GM23248 (cell line): ENCODE measurements at places on chromosomes 13 and 19. TPM values are rescaled to one million over a fixed set of nuclear protein-coding genes. Genes with fewer than 3 reads are reported as not detected.
A peak's percentile ranks its signal among the peaks of the same experiment; 100 is the strongest.

CGB2 gene
- total RNA-seq, result not detected in 2 replicates

SIGLEC14 gene
- not detected in 2 replicates for total RNA-seq

NOTCH3 gene
- 66.1 and 66.9 TPM in 2 replicates for total RNA-seq

CBY2 gene
- total RNA-seq, result not detected in 2 replicates

FAM216B gene
- not detected in 2 replicates for total RNA-seq

PRR22 gene
- 0.25 TPM in 1 of 2 replicates, not detected in the other for total RNA-seq

WIZ gene
- total RNA-seq, result 18.8 and 22.0 TPM in 2 replicates

KRTDAP gene
- total RNA-seq, result not detected in 2 replicates

- H3K36me3 ChIP-seq, result no peaks in the 10 kb centered on the region
- H3K4me3 ChIP-seq, result no peak overlapping the region
- H3K4me1 ChIP-seq, result peaks cover 7% of the 10 kb centered on the region; the same call in 1 of the 2 replicates
- no peak for DNase-seq
Observed at GRCh38 chr13:60619461-60619860, 222.4 kb downstream of the TDRD3 start.

DNA sequence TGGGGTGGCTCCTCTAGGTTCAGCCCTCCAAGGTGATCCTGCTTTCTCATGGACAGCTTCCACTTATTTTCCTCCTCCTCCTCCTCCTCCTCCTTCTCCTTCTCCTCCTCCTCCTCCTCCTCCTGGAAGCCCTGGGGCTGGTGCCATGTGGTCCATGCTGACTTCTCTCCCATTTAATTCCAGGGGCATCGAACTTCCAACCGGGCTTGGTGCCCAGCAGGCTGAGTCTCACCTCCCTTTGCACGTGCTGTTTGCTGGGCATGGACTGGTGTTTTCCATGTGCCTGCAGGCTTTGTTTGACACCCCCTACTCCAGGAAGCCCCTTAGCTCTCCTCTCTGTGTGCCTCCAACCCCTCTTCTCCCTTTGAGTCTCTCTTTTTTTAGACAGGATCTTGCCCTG lies 3.7 kb downstream of the MAST3 start:
- no peak overlapping the region for H3K4me3 ChIP-seq
- H3K27me3 ChIP-seq, result no peaks in the 10 kb centered on the region; the same call in 1 of the 2 replicates
- H3K36me3 ChIP-seq, result no peaks in the 10 kb centered on the region
- peaks cover 5% of the 10 kb centered on the region for H3K4me1 ChIP-seq
- H3K27ac ChIP-seq, result no peak overlapping the region
- DNase-seq, result no peak

DNA sequence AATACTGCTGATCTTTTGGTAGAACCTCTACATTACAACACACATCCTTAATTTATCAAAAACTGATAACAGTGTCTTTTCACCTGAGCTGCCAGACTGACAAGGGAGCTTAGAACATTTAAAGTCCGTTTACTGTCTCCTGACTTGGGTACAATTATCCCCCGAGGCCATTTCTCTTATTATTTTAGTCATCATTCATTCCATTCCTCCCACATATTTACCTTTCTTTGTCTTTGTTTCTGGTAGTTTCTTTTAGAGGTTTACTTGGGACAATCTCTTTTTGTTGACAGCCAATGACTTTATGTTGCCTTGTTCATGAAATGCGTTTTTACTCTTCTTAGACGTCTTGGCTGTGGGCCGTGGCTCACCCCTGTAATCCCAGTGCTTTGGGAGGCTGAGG lies 186.9 kb downstream of the PCCA start:
- H3K4me1 ChIP-seq, result 0 out of 2 replicates have a peak, but pooled peaks cover 4% of the 10 kb centered on the region
- H3K36me3 ChIP-seq, result no peaks in the 10 kb centered on the region
- peak; percentile 10 for DNase-seq
- no peaks in the 10 kb centered on the region for H3K27me3 ChIP-seq
- no peak overlapping the region for H3K4me3 ChIP-seq
- no peak overlapping the region for H3K27ac ChIP-seq

GRCh38 chr13:98220271-98220791 lies 43.3 kb upstream of the RNF113B start:
- no peak for DNase-seq
- H3K4me1 ChIP-seq, result peaks cover 26% of the 10 kb centered on the region
- no peak overlapping the region for H3K27ac ChIP-seq
- H3K27me3 ChIP-seq, result no peaks in the 10 kb centered on the region
- 0 out of 2 replicates have a peak, but pooled peaks cover 3% of the 10 kb centered on the region for H3K36me3 ChIP-seq

DNA sequence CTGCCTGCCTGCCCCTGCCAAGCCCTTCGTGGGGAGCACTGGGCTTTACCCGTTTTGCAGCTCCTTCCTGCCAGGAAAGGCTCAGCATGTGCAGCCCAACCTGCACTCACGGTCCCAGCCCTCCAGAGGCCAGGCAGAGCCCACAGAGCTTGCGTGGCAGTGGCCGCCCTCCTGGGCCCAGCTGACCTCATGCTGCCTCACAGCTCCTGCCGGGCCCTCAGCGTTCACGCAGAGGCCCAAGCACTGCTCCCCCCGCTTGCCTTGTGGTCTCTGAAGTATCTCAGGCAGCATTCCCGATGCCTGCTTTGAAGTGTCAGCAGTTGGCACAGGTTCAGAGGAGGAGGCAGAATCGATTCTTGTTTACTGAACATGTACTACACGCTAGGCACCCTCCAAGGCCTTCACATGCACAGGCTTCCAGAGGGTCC lies 32.5 kb downstream of the CAPN12 start:
- H3K4me1 ChIP-seq, result peaks cover 7% of the 10 kb centered on the region; the same call in 1 of the 2 replicates
- DNase-seq, result peak; percentile 94
- H3K27ac ChIP-seq, result peak overlapping the region; percentile 78
- H3K36me3 ChIP-seq, result peaks cover 63% of the 10 kb centered on the region
- H3K27me3 ChIP-seq, result no peaks in the 10 kb centered on the region

DNA sequence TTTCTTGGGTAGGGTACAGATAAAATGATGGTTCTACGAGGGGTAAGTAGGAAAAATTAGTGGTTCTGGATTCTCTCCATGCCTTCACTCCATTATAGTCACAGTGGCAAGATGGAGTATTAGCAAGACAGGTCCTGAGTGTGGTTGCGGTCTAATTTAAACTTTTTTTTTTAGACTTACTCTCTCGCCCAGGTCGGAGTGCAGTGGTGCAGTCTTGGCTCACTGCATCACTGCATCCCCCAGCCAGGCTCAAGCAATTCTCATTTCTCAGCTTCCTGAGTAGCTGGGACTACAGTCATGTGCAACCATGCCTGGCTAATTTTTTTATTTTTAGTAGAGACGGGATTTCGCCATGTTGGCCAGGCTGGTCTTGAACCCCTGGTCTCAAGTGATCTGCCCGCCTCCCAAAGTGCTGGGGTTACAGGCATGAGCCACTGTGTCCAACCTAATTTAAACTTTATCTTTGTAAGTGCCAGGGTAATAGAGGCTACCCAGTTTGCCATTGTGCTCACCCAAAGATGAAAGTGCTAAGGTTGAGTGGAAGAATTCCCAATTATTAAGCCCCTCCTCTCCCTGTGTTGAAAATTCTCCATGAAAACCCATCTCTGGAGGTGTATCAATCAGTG lies 135.6 kb downstream of the TM9SF2 start:
- no peaks in the 10 kb centered on the region for H3K4me1 ChIP-seq
- no peak overlapping the region for H3K4me3 ChIP-seq
- no peaks in the 10 kb centered on the region for H3K36me3 ChIP-seq
- DNase-seq, result no peak
- no peaks in the 10 kb centered on the region; the same call in 1 of the 2 replicates for H3K27me3 ChIP-seq
- H3K27ac ChIP-seq, result no peak overlapping the region

- no peak overlapping the region for H3K4me3 ChIP-seq
- H3K27ac ChIP-seq, result no peak overlapping the region
- no peaks in the 10 kb centered on the region; the same call in 1 of the 2 replicates for H3K4me1 ChIP-seq
- no peak for DNase-seq
- no peaks in the 10 kb centered on the region for H3K27me3 ChIP-seq
- H3K36me3 ChIP-seq, result no peaks in the 10 kb centered on the region
Observed at GRCh38 chr13:105928901-105929300, 606.6 kb downstream of the EFNB2 start.

DNA sequence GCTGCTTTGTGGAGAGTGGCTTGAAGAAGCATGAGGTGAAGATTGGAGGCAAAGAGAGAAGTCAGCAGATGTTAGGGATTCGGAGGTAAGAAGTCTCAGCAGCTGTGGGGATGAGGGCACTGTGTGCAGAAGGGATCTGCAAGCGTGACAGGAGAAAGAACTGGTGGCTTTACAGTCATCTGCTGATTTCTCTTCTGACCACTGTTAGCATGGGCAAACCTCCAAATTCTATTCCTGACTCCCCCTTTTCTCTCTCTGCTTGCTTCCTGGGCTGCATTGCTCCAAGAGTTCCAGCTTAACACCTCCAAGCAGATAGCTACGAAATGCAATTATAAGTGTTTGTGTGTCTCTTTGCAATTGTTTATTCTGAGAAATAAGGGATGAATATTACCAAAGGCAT lies 159.6 kb downstream of the GGACT start:
- DNase-seq, result no peak
- no peak overlapping the region for H3K4me3 ChIP-seq
- H3K4me1 ChIP-seq, result peaks cover 5% of the 10 kb centered on the region
- H3K27ac ChIP-seq, result no peak overlapping the region
- H3K27me3 ChIP-seq, result no peaks in the 10 kb centered on the region
